ENCODE measurements at places on chromosomes 16 and 17.

DNA sequence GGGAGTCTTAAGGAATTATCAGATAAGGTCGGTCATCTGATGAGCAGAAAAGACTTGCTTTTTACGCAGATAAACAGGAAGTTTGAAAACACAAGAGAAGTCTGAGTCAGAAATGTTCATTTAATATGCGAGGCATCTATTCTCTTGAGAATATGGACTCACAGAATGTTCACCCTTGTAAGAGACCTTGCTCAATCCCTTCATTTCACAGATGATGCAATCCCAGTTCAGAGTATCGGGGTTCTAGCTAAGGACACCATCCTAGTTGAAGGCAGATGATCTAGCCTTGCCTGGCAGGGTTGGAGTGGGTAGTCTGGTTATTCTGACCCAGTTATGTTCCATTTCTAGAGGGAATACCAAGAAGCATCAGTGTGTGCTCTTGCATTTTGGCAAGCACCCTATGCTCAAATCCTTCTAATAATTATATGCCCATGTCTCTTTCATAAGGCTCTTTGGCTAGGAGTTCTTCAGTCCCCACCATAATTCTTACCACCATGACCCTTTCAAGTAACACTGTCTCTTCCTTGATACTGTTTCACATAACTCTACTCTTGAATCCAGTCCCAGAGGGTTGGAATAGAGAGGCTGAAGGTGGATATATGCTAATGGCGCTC lies 42.5 kb downstream of the YPEL2 start:
- no peak for DNase-seq

- DNase-seq = no peak
Measured at GRCh38 chr16:86991679-86992078, 325.5 kb downstream of the C16orf95 start.

- no peak for DNase-seq
Measured at GRCh38 chr16:67774457-67774853, 31.9 kb downstream of the RANBP10 start.

DNA sequence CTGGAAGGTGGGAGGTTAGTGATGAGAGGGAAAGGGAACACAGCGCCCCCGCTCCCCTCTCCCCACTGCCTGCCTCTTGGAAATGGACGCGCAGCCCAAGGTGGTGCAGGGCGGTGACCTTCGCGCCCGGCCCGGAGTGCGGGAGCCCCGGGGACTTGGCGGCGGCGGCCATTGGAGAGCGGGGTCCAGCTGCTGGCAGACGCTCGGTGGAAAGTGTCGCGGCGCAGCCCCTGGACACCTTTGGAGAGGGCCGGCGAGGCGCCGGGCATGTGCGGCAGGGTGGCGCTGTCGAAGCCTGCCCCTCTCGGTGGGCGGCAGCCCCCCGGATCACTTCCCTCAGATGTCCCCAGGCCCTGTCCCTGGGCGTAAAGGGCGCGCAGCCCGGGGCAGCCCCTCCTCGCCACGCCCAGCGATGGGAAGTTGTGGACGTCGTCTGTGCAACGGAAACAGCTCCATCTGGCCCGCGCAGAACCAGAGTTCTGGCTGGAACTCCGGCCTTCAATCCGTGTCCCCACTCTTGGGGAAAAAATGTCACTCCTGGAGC lies 16.7 kb downstream of the SALL1 start:
- no peak for DNase-seq

- DNase-seq = no peak
Measured at GRCh38 chr16:83717308-83717707, 90.5 kb upstream of the HSBP1 start.

- DNase-seq = peak; percentile 70
Measured at GRCh38 chr16:29743827-29744531, 1.8 kb downstream of the C16orf54 start.

DNA sequence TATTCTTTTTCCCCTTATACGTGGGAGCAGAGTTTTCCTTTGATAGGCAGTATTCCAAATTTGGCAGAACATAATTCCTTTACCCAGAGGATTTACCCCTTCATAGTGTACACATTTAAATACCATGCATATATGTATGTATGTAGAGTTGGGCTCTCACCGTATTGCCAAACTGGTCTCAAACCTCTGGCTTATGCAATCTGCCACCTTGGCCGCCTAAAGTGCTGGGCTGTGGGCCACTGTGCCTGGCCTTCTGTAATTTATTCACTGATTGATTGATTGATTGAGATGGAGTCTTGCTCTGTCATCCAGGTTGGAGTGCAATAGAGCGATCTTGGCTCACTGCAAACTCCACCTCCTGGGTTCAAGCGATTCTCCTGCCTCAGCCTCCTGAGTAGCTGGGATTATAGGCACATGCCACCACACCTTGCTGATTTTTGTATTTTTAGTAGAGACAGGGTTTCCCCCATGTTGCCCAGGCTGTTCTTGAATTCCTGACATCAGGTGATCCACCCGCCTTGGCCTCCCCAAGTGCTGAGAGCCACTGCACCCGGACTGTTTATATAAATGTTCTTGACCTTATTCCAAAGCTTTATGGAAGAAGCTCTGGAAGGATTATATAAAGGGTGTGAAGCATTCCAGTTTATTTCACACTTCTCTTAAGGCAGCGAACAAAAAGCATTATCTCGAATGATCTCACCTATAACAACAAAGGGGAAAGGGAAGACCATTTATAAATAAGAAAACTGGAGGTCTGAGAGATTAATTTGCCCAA lies 14.9 kb downstream of the GLG1 start:
- no peak for DNase-seq

- DNase-seq = no peak
Measured at GRCh38 chr17:54920819-54921218, 20.2 kb downstream of the TOM1L1 start.

GRCh38 chr16:74837056-74837455 lies 62.4 kb upstream of the FA2H start:
- DNase-seq = no peak

DNA sequence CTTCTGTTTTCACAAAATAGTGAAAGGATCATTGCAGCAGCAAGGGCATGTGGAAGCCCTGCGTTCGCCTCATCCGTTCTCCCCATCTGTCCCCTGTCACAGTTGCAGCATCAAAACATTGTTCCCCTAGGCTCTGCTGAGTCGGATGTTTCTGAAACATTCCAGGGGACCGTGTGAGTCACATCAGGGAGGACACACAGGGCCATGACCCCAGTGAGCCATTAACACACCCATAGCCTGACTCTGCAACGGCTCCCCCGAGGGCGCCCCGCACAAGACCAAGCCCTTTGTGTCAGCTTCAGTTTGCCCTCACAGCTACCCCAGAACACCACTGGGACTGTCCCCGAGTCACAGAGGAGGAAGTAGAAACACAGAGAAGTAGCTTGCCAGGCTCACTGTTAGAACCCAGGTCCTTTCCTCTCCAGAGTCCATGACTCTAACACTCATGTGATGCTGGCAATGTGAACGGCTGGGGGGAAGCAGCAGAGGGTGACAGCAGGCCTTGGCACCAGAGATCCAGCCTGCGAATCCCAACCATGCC lies 63.3 kb upstream of the HSBP1 start:
- no peak for DNase-seq

DNA sequence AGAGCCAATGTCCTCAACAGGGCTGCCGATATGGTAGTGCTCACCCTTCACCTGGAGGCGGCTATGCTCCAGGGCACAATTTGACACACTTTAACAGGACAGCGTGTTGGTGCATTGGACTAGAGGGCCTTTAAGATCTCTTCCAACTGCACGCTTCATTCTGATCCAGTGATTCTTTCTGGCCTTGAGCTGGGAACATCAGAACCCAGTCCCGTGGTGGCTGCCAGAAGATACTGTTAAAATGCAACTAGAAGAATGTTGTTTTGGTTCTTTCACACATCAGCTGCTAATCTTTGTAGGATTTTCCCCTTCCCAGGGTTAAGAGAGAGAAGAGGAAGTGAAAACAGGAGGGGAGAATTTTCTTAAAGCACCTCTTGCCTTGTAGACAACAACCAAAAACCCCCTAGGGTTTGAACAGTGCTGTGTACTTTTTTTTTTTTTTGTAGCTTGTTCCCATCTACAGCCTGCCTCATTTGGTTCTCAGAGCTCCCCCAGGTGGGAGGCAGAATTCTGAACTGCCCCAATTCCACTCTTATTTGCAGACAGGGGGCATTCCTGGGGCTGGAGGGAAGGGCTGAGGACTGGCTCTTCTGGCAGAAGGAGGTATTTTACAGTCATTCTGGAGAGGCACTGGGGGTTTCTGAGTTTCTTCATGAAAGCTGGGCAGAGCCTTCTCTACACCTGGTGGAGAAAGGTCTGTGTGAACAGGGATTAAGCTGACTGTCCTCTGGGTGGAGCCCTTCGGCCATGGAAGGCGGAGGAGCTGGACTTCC lies 32.4 kb downstream of the SMARCE1 start:
- peak; percentile 57 for DNase-seq

DNA sequence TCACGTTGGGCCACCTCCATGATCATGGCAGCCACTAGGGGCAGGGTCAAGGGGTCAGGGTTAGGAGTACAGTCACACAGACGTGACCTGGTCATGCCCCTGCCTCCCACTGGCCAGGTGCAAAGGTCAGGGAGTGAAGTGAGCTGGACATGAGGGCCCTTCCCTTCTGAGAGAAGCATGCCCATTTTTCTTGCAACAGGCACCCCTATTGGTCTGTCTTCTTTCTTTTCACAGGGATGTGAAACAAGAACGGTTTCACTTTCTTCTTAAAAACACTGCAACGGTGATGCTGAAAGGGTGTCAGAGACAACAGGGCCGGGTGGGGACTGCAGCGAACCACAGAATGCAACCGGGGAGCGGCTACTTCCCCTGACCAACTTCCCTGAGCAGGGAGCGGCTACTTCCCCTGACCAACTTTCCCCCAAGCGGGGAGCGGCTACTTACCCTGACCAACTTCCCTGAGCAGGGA lies 52.1 kb upstream of the DOC2B start:
- no peak for DNase-seq

DNA sequence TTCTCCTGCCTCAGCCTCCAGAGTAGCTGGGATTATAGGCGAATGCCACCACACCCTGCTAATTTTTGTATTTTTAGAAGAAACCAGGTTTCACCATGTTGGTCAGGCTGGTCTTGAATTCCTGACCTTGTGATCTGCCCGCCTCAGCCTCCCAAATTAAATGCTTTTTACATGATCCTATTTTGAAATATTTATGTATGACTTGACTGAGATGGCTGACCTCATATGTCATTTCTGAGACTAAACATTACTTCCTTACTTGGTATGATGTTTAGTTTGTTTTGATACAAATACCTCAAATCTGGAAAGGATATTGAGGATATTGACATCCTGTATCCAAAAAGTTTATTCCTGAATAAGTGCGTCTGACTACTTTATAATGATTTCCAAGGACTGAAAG lies 11.9 kb downstream of the CALCOCO2 start:
- no peak for DNase-seq

- DNase-seq = no peak
Measured at GRCh38 chr17:48726114-48726915, 2.2 kb downstream of the HOXB13 start.

DNA sequence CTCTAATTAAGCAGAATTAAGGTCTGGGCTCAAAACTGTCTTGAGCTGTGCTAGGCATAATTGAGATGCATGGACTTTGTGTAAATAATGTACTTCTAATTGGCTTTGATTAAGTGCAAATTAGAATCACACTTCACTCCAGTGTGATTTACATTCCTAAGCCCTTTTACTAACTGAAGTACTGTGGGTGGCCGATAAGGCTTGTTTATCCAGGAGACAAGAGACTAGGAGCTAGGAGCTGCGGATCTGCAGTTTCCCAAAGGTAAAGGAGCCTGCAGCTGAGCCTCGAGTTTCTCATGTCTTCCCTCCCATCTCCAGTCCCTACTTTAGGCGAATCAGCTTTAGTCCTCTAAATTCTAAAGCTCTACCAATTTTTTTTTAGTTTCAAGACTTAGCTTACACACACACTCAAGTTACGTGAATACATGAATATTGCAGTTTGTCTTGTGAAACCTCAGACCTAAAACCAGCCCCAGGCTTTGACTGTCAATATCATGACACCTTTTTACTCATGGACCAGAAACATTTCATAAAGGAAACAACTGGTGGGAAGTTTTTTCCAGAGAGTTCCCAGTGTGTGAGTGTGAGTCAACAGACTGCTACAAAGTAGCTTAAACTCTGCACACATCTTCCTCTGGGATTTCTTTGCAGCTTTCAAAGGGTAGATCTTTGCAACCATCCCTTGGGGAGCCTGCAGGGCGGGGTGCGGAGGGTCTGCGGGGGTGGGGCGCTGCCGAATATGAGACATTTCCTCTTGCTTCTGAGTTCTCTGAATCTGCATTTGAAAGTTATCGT lies 113.9 kb upstream of the TBX2 start:
- DNase-seq = no peak

GRCh38 chr16:21159281-21159951 lies 942 bp downstream of the LDAF1 start:
- no peak for DNase-seq

GRCh38 chr16:81481207-81481821 lies 36.7 kb downstream of the CMIP start:
- no peak for DNase-seq

GRCh38 chr16:12201216-12201615 lies 224.7 kb downstream of the SNX29 start:
- no peak for DNase-seq

- DNase-seq = no peak
Measured at GRCh38 chr16:8808613-8809353, 11.1 kb downstream of the PMM2 start.

DNA sequence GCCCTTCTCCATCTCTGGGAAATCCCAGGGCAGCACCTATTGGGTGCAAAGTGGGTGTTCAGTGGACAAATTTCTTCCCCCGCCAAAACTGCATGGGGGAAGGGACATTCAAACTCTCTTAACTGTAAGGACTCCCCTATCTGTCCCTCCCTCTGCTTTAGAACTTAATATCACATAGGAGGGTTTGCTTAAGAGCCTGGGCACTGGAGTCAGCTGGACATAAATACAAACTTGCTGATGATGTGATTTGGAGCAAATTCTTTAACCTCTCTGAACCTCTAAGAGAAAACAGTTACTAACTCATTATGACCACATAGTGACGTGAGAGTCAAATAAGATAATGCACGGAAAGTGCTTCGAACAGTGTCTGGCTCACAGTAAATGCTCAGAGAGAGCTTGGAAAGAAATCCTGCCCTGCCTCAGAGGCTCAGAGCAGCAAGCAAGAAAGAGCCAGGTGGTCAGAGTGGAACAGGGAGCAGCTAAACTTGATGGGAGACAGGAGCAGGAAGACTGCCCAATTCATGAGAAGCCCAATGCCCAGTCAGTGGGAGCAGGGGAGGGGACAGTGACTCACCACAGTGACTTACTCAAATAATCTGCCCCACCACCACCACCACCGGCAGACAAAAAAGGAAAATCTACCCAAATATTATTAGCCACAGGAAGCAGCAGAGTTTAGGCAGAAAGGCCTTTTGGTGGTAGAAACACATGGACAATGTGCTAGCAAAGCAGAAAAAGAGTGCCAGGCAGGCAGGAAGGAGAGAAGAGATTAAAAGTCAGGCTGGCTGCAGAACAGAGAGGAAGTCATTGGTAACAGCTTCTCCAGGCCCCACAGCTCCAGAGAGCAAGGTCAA lies 23.9 kb upstream of the CCL1 start:
- no peak for DNase-seq
